ENCODE measurements at places on chromosomes 11 and 22. TPM values are rescaled to one million over a fixed set of nuclear protein-coding genes. Genes with fewer than 3 reads are reported as not detected.
A peak's percentile ranks its signal among the peaks of the same experiment; 100 is the strongest.

The DNAJB7 gene
- total RNA-seq: not detected

The TSSK2 gene
- total RNA-seq: not detected

The DEUP1 gene
- 1.9 TPM for total RNA-seq

The CCDC15 gene
- 1.2 TPM for total RNA-seq

The OR8G5 gene
- total RNA-seq: not detected

The RAB38 gene
- total RNA-seq: 9.0 TPM

The ZNRF3 gene
- 10.2 TPM for total RNA-seq

The CASP12 gene
- total RNA-seq: 0.34 TPM

The DKK3 gene
- total RNA-seq: 121 TPM

The UCP2 gene
- 74.1 TPM for total RNA-seq

The CLCF1 gene
- total RNA-seq: 3.5 TPM

The CHKB gene
- total RNA-seq: 59.4 TPM

The TRIM51 gene
- not detected for total RNA-seq

GRCh38 chr11:64181506-64182411 is 4.2 kb upstream of the STIP1 start:
- peak; percentile 94 for DNase-seq

DNA sequence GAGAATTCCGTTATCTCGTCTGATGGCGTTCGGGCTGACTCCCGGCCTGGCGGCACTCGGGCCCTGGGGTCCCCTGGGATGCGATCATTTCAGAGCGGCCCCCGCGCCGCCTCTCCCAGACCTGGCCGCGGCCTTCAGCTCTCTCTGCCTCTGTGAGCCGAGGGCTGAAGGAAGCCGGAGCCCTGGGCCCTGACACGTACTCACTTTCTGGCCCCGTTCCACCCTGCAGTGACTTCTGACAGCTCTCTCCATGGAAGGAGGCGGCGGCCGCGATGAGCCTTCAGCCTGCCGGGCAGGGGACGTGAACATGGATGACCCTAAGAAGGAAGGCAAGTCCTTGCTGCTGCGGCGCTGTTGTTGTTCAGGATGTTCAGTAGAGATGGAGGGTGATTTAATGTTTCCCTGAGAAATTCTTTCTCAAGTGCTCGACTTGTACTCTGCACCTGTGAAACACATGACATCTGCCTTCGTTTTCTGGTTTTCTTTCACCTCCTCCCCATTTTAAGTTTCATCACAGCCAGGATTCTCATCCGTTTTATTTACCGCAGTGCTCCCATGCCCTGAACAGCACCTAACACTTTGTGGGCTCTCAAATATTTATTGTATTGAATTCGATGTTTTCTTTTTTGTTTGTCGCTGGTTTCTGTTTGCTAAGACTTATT is 612 bp downstream of the GTSE1 start:
- peak; percentile 23 for DNase-seq

DNA sequence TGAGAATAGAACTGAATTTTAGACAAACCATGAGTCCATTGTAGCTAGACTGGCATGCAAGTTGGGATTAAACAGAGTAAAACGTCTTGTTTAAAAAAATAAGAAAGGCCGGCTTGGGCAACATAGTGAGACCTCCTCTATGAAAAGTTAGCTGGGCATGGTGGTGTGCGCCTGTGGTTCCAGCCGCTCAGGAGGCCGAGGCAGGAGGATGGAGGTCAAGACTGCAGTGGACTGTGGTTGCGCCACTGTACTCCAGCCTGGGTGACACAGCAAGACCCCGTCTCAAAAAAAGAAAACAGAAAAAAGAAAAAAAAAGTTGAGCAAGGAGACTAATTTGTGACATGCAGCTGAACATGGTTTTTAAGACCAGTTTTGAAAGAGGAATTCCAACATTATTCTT is 23.5 kb downstream of the CDPF1 start:
- DNase-seq: no peak

GRCh38 chr11:33997584-33998251 is 53.8 kb upstream of the CAPRIN1 start:
- no peak for DNase-seq

GRCh38 chr22:31128156-31128555 is 5.4 kb downstream of the INPP5J start:
- DNase-seq: no peak

DNA sequence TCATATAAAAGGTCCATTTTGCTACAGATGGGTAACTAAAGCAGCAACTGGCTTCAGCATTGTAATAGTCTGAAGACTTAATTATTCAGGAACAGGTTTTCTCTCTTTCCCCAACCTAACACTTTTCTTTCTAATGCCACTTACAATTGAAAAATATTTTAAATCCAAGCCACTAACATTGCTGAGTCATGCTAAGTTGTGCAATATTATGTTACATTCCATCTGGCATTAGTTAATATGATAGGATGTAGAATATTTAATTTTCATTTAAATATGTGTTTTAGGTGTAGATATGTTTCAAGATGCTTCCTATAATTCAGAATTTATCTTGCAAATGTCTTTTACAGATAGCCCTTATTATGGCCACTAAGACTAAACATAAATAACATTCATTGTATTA is 98.6 kb downstream of the KIF18A start:
- no peak for DNase-seq

- DNase-seq: no peak
Observed at GRCh38 chr22:41021061-41021612, 70.0 kb downstream of the RBX1 start.

GRCh38 chr11:57620467-57620866 is 23.0 kb downstream of the SERPING1 start:
- DNase-seq: no peak

- DNase-seq: no peak
Observed at GRCh38 chr22:50548921-50549790, 3.5 kb downstream of the KLHDC7B start.

DNA sequence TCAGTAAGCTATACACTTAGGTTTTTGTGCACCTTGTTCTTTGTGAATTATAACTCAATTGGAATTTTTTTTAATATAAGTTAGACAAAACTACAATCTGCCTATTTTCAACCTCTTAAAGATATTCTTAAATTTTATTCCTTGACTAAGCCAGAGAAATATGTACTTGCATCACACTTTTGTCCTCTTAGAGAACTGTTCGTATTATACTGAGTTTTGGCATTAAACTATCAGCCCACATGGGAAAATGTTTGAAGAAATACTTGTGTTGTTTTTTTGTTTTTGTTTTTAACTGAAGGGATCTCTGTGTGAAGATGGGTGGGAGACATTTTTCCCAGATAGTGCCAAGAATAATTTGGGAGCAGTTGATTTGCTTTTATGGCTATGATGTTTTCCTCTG is 25.3 kb downstream of the CEP295 start:
- no peak for DNase-seq

- DNase-seq: no peak
Observed at GRCh38 chr11:82365351-82365750, 368.3 kb downstream of the FAM181B start.

DNA sequence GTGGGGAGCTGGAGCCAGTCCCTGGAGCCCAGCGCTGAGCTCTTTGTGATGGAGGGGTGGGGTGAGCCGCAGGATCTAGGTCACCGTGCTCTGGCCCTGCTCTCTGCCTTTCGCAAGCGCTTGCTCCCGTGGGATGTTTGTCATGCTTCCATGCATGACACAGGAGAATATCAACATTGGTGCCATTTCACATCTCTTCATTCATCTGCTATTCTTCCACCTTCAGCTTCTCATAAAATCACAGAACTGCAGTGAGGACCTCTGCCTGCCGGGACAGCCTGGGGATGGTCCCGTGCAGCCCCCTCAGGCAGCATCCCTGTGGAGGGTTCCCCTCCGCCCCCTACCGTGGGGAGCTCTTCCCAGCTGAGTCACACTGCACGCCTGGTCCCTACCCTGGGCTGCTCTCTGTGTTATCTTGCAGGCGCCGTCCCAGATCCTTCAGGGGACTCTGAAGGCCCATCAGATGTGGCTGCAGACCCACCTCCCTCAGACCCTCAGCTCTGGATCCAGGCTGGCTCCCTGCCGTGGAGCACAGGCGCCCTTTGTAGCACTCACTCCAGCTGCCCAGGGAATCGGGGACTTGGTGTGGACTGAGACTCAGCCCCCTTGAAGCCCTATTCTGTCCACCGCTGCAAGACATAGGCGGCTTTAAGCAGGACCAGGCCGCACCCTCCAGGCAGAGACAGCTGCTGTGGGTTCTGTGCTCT is 5.1 kb upstream of the SEPTIN5 start:
- DNase-seq: peak; percentile 10

DNA sequence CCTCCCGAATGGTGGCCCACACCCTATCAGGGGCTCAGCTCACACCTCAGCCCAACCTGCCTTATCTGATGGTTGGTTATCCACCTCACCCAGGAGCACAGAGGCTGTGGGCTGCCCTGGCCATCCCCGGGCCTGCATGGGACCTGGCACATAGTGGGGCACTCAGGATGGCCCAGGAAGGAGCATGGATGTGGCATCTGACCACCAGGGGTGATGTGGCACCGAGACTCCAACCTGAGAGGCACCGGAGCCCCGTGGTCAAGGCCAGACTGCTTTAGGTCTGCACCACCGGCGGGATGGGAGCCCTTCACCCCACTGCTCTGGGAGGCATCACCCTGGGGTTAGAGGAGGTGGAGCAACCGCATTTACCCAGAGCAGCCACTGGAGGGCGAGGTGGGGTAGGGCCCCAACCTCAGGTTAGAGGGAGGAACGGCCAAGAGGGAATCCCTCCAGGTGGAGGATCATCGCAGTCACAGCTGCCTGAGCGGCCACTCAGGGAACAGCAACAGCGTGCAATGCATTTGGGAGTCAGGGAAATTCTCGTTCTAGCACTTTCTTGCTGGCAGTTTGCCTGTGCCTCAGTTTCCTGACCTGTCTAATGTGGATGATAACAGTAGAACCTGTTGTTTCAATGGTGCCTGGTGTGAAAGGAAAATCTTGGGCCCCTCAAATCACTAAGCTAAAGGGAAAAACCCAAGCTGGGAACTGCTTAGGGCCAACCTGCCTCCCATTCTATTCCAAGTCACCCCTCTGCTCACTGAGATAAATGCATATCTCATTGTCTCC is 52.9 kb upstream of the CARS1 start:
- DNase-seq: no peak

- DNase-seq: peak; percentile 97
Observed at GRCh38 chr11:130449996-130450769, 1.7 kb downstream of the ADAMTS15 start.

- no peak for DNase-seq
Observed at GRCh38 chr11:28657378-28658030, 549.3 kb downstream of the METTL15 start.

GRCh38 chr11:77071077-77071476 is 4.3 kb downstream of the CAPN5 start:
- peak; percentile 8 for DNase-seq
